ENCODE measurements at places on chromosomes 6 and 20.

DNA sequence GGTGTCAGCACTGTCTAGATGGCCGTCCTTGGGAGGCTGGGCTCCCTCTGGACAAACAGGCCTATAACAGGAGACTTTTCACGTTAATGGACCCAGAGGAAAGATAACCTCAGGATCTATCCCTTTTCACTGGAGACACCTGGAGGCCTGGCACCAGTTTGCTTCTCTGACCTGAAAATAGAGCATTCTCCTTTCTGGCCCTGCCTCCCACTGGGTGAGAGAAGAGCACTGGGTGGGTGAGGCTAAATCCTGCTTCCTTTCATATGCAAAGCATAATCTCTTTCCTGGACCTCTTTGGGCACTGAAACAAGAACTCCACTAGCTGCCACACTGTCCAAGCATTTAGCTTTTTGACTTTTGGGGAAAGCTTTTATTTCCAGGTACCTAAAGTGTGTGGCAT lies 78.3 kb downstream of the FOXO3 start:
- DNase-seq, result no peak

DNA sequence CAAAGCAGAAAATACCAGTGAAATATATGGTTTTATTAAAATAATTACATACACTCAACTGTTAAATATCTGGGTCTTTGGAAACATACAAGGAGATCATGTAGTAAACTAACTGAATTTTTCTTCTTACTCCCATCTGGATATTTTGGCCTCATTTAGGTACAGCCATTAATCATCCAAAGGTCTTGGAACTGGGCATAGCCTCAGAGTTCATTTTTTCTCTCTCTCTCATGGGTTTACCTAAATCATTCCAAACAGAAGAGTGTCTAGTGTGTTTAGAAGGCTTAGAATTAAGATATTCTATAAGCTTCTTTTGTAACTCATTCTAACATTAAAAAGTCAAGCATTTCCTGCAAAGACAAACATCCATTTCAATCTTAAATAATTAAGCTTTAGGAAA lies 79.4 kb downstream of the HMGCLL1 start:
- DNase-seq, result no peak

GRCh38 chr20:760751-761417 lies 7.4 kb downstream of the SLC52A3 start:
- peak; percentile 71 for DNase-seq

DNA sequence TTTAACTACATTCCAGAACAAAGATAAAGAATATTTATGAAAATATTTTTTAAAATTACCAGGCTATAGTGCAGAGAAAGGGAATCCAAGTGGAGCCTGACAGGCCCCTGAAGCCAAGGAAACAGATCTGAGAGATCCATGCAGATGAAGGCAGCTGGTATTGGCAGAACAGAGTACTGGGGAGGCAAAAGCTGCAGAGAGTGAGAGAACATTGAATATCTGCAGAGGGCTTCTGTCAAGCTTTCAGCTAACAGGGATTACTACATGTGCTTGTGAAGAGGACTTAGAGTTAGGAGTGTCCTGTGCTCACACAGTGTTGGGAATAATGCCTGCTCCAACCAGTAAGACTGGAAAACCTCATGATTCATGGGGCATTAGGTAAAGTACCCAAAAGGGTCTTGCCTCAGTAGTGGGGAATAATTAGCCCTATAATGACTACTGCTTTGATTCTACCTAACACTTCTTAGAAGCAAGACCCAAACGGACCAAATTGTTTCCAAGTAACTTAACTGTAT lies 657.2 kb downstream of the DHX35 start:
- DNase-seq, result no peak

- DNase-seq, result no peak
Observed at GRCh38 chr20:1322511-1323245, 6.3 kb downstream of the SDCBP2 start.

Measured in trophoblast cell (in vitro differentiated cells and primary cell).